ENCODE measurements at places on chromosomes 6 and 20.

DNA sequence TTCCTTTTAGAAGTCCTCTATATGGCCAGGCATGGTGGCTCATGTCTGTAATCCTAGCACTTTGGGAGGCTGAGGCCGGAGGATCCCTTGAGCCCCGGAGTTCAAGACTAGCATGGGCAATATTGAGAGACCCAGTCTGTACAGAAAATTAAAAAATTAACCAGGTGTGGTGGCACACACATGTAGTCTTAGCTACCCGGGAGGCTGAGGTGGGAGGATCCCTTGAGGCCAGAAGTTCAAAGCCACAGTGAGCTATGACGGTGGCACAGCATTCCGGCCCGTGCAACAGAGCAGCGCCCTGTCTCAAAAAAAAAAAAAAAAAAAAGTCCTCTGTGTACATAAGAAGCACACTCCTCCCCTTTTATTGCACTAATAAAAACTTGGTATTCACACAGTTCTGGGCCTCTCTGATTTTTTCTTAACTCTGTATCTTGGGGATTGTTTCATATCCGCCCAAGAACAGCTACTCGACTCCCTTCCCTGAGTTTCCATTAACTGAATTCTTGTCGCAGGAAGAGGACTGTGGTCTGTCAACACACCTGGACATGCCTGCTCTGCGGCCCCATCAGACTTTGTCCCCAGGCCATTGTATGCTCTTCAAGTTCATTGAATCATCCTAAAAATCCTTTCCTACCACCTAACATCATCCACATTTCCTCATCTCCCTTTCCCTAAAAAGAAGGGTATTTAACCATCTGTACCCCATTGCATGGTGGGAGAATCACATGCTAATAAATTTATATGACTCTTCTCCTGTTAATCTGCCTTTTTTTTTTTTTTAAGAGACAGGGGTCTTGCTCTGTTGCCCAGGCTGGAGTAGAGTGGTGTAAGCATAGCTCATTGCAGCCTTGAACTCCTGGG is 25.9 kb upstream of the PPP1R3G start:
- no peak for DNase-seq

- no peak for DNase-seq
Observed at GRCh38 chr20:59007665-59008511, 834 bp upstream of the CTSZ start.

DNA sequence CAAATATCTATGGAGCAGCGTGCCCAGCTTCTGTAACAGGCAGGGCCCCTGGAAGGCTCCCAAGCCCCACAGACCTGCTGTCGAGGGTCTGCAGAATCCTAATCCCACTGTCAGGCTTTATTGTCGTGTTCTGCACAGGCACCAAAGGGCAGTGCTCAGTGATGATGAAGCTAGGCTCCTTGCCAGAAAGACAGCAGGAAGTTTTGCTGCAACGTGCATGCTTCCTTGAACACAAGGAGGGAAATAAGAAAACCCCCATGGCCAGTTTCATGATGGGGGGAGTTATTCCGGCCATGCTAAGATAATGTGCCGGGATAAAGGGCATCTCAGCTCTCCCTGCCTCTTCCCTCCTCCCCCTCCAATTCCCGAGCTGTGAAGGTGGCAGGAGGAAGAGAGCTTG is 109.4 kb upstream of the KCNG1 start:
- DNase-seq: no peak

- no peak for DNase-seq
Observed at GRCh38 chr20:54221353-54221752, 13.5 kb downstream of the PFDN4 start.

GRCh38 chr6:158816329-158816728 is 2.8 kb downstream of the EZR start:
- DNase-seq: no peak

GRCh38 chr20:4141291-4142240 is 126.2 kb upstream of the RNF24 start:
- DNase-seq: no peak

DNA sequence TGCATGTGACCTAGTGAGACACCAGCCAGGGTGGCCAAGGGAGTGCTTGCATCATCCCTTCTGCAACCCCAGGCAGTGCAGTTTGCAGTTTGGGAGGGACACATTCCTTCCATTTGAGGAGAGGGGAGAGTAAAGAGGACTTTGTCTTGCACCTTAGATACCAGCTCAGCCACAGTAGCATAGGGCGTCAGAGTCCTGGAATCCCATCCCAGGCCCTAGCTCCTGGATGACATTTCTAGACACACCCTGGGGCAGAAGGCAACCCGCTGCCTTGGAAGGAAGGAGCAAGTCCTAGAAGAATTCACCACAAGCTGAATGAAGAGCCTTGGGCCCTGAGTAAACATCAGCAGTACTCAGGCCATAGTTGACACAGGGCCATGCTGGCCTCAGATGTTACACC is 680.4 kb upstream of the IMPG1 start:
- DNase-seq: no peak

DNA sequence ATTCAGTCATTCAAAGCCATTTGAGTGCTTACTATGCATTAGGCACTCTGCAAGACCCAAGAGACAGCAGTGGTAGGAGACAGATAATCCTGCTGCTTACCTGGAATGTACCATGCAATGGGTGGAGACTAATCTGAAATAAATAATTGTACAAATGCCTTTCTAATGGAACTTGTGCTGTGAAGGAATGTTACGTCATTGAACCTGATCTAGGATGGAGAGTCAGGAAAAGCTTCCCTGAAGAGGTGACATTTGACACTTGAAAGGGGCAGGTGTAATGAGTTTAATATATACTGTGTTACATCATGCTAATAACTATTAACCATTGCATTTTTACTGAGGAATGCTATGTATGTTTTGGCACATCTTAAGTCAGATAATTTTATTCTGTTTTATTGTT is 491.0 kb upstream of the FLRT3 start:
- DNase-seq: no peak

DNA sequence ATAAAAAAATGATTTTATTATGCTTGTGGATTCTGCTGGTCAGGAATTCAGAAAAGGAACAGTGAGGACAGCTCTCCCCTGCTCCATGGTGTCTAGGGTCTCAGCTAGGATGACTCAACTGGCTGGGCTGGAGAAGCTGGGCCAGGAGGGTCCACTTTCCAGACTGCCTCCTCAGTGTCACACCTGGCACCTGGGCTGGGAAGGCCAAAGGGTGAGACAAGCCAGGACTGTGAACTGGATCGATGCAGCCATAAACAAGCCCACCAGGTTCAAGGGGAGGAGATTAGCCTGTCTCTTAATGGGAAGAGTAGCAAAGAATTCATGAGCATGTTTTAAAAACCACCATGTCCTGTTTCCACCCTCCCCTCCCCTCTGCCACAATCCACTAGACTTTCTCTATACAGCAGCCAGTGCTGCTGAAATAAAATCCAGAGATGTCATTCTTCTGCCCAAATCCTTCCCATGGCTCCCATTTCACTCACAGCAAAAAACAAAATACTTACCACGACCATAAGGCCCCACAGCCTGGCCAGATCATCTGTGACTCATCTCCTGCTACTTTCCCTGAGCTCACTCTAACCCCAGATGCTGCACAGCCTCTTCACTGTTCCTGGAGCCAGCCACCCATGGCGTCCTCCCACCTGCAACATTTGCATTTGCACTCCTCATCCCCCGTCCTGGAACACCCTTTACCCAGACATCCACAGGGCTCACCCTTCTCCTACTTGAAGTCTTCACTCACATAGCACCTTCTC is 13.8 kb downstream of the SPTLC3 start:
- no peak for DNase-seq

Data from NCI-H1436 treated with DMSO at 0.1 percent for 48 hours (cell line).